NCI-H187 treated with DMSO at 0.1 percent for 48 hours (cell line): ENCODE measurements at places on chromosomes 7 and 10.

DNA sequence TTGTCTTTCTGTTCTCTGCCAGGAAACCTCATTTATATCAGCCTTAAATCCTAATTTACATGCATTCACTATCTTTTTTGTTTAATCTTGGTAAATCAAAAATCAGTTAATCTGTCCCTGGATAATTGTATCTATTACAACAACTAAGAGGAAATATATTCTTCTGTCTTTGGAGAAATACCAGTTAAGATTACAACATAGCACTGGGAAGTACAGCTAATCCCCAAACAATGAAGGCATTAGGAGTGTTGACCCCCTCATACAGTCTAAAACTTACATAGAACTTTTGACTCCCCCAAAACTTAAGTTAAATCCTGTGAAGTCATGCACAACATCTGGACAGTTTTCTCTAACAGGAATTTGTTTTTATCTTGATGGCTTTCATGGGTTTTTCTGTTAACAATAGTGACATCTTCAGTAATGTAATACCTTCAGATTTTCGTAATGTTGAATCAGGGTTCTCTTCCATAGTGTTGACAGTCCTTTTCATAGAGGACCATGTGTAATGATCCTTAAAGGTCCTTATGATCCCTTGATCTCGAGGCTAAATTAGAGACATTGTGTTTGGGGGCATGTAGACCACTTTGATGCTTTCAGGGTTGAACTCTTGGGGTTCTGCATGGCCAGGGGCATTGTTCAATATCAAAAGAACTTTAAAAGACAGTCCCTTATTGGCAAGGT, 24.1 kb upstream of the ABCC2 start:
- DNase-seq = no peak

GRCh38 chr7:40880581-40880980, 745.8 kb downstream of the SUGCT start:
- DNase-seq = no peak

DNA sequence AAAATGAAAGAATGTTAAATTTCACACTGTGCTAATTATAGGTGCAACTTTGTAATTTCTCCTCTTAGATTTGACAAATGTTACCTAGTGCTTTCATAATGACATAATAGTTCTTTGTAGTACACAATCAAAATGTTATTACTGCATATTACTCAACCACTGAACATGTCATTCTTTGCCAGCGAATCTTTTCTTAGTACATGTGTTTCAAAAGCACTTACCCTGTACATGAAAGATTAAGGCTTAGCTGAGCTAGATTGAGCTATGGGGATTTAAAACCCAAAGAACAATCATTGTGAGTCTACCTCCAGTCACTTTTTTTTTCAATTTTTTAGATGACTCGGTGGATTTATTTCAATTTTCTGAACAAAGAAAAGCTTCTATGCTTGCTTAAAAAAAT, 123.5 kb upstream of the FERD3L start:
- no peak for DNase-seq

GRCh38 chr7:81482600-81483186, 287.2 kb downstream of the HGF start:
- DNase-seq = no peak

DNA sequence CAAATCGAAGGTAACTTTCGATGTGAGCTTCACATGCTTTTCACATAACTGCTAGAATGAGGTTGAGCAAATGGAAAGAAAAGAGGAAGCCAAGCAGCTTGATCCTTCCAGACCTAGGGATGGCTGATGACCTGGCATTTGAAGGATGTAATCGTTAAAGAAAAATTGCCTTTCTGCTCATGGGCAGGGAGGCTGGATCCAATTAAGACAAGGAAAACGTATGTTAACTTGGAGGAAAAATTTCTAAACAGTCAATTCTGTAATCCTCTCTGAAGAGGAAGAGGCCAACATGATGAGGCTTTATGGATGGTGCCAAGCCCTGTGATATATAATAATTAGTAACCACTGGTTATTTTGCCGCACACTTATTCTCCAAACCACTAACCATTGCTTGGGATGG, 12.5 kb downstream of the GRK5 start:
- no peak for DNase-seq

DNA sequence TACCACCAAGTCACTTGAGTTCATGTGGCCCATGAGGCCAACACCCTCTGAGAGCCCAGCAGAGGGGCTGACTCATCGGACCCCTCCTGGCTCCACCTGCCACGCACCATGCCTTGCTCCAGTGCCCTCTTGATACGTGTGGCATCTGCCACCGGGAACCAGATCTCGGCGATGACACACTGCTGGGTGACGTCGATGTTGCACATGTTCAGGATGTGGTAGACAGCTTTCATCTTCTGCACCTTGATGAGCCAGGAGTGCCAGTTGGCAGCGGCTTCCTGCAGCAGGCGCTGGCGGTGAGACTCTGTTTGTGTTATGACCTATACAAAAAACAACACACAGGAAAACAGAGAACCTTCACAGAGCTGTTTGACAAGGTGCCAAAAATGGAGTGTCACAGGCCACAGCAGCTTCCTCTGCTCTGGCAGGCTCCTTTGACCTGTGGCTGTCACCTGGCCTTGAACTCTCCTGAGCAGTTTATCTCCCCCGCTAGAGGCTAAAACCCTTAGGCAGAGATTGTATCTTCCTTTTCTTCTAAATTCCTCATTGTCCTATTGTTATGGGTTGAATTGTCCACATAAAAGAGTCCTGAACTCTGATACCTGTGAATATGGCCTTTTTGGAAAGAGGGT, 45.2 kb upstream of the TMEM213 start:
- DNase-seq = no peak

DNA sequence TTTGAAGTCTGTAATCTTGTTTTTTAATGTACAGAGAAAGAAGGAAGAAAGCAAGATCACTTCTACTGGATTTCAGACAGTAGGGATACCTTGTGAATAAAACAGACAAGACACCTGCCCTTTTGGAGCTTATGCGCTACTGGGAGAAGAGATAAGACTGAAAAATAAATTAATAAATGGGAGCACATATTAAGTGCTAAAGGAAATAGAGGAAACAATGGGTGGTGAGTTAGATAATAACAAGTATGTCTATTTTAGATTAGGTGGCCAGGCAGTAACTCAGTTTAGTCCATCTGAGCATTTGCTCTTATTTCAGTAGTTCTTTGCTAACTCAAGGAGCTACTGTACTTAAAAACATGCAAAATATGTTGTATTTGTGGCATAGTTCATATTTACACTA, 15.9 kb downstream of the MIOS start:
- DNase-seq = no peak

DNA sequence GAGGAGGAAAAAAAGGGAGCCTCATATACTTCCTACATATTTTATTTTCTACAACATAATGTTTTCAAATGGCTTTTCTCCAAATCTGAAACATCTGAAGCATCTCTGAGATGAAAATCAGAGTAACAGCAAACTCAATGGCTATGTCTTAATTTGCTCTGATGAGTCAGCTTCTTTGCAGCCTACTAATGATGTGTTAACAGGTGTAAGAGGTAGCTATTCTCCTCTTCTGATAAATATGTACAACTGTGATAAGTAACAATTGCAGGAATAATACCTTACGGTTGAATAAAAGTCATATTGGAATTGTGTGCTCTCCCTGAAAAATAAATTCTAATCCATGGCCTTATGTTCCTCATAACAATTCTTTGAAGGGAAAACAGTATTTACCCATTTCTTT, 45.2 kb downstream of the GNAT3 start:
- no peak for DNase-seq

DNA sequence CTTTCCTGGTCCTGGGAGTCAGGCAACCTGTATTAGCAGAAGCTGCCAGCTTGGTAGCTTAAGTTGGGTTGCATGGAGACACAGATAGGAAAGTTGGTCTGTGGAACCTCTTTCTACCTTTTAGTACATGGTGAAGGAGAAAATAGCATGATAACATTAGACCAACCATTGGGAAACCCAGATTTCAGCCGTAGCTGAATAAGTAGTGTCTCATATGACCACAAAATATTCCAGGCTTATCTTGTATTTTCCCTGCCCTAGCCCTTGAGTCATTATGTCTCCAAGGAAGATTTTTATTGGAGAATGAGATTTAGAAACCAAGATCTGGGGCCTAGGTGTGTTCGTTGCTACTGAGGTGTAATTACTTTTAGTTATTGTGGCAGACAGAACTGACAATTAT, 67.2 kb downstream of the CCSER2 start:
- DNase-seq = no peak

GRCh38 chr7:142231716-142232115, 26.1 kb downstream of the PRSS58 start:
- DNase-seq = no peak

DNA sequence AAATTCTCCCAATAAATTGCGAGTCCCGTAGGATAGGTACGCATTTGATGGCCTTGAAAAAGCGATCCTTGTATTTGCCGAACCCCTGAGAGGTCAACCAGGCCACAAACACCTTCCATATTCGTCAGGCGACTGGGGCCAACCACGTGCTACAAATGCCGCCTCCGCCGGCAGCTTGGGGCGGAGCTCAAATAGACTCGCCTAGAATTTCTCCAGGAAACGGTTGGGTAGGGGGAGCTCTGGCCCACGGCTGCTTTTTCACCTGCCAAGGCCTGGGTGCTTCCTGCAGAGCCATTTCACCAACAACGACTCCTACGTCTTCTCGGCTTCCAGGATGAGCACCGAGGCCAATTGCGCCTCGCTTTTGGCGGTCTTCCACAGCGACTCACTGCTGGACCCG, 53.4 kb upstream of the KIF5B start:
- DNase-seq = no peak

DNA sequence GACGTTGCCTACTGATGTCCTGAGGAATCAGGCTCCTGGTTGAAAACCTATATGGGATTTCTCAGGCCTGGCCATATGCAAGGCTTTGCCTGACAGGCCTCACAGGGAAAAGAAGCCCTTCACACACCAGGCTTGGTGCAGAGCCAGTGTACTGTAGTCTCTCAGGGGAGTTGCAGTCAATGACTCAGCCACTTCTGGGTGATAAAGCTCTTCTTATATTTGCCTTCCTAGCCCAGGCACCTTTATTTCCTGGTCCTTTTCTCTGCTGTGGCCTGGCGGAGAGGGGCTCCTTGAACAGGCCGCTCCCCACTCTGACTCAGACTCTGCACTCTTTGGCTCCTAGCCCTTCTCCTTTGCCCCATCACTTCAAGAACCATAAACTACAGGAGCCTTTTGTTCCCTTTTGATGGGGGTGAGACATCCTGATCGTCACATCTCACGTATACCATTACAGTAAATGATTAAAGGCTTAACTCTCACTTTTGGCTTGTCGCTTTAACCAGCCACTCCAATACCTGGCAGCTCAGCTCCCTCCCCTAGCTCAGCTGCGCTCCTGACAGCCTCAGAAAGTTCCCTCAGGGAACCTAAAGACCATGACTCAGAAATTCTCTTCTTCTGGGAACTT, 33.5 kb downstream of the DPY19L1 start:
- peak; percentile 83 for DNase-seq

DNA sequence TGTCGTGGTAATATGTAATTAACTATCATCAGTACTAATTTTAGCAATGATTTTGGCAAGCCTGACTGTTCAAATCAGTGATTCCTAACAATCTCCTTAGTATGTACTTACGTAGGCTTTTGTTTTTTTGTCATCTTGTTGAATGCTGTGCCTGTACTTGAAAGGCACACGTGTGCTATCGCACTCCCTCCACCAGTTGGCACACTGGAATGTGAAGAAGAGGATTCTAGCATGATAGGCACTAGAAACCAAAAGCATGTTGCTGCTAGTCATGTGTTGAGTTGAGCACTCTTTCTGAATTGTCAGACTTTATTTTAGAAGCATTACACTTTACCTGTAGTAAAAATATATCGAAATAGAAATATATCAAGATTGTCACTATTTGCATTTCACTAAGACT, 59.1 kb downstream of the TASOR2 start:
- DNase-seq = no peak

GRCh38 chr7:157641866-157642265, 305.1 kb downstream of the DNAJB6 start:
- no peak for DNase-seq

DNA sequence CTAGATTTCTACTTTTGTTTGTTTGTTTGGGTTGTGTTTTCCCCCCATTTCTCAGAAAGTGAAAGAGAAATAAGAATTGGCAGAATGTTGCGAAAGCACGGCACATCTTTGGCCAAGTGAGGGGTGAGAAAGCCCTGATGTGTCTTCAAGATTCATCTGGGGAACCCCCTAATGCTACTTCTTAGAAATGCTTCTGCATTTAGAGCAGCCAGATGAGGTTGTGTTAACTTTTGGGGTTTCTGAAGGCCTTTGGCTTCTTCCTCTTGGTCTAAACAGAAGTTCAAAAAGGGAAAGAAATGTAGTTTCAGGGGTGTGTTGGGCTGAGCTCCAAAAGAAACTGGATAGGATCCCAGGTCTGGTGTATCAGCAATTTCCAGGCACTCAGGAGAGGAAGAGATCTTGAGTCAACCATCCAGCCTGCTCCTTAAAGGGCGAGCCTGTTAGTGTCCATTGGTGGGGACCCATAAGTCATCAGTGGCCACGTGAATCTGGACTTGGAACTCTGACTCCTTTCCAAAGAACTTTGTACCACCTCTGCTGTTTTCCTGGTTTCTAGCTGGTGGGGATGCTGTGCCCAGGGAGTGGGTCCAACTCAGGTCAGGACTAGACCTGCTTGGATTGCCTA, 6.5 kb downstream of the DUSP5 start:
- DNase-seq = no peak

DNA sequence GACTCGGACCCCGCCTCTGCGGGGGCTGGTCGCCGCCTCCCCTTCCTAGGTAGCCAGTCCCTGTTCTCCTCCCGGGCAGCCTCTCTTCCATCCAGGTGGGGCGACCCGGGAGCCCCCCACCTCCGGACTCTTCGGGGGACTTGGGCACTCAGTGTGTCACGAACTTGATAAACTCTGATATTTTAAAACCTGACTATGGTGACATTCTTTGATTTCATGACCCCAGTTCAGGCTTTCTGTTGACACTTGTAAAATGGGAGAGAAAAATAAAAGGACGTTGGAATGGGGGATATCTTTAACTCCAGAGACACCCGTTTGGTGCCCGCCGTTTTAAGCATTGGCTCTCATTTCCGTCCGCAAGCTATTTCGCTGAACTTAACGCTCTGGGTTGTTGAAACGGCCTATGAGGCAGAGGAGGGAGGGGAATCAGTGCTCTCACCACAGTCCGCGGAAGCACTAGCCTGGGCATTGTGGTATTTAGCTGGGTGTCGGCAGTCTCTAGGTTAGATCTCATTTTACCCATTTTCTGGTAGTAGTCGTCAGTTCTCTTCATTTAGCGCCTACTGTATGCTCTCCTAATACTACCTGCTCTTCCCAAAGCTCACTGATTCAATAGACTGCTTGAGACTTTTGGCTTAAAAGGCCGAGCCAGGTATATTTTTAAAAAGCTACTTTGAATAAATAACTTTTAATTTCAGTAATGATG, 738 bp downstream of the VPS26A start:
- DNase-seq = no peak

DNA sequence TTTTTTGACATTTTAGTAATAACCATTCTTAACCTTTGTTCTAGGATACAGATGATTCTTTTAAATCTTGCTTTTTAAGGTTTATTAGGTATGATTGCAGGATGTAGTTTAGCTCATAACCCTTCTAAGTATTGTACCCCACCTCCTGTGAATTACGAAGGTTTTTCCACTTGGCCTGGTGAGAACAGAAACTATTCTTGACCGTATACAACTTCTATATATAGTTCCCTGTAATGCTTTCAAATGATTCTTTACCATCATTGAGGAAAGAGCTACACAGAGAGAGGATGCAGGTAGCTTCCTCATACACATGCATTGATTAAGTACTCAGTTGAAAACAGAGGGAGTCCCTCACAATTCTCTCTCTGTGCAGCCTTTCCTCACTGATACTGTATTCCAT, 86.3 kb downstream of the PALS2 start:
- no peak for DNase-seq

- no peak for DNase-seq
Measured at GRCh38 chr7:156604311-156604710, 36.3 kb upstream of the RNF32 start.

- DNase-seq = no peak
Measured at GRCh38 chr7:139441961-139442360, 41.5 kb downstream of the KLRG2 start.
